ENCODE measurements at places on chromosomes 11 and 22.

GRCh38 chr22:32951807-32952153, 106.4 kb downstream of the SYN3 start:
- DNase-seq = no peak

DNA sequence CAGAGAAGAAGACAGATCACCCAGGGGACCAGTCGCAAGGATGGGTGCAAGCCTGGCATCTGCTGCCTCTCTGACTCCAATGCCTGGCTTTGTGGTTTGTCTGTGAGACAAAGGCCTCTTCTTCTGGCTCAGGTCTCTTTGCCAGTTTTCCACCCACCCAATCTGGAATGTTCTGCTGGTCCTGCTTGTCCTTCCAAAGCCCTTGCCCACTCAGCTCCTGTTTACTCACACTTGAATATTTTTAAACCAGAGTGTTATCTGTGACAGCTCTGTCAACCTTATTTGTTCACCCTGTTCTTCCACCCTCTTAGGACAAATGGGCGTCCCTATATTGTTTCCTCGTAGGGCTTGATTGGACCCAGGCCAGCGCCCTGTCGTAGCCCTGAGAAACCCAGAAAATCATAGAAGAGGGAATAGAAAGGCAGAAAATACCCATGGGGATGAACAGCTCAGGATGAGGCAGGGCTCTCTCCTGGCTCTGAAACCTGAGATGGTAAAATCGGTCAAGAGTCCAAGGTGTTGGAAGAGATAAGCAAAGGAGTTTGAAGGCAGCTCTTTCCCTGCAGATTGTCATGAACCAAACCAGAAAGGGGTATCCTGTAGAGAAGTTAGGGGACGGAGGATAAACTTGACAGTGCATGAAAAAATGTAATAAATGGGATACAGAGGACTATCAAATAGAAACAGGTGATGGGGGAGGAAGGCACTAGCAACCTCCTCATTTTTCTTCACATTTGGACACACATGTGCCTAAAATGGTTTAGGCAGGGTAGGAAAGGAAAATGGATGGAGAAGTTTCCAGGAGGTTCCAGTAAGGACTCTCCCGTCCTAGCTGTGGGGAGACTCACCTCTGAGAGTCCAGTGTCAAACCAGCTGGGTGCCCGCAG, 651 bp downstream of the CRYAB start:
- DNase-seq = no peak

- peak; percentile 62 for DNase-seq
Observed at GRCh38 chr11:9664276-9665171, 647 bp downstream of the SWAP70 start.

- DNase-seq = no peak
Observed at GRCh38 chr11:12547953-12548650, 126.1 kb upstream of the TEAD1 start.

DNA sequence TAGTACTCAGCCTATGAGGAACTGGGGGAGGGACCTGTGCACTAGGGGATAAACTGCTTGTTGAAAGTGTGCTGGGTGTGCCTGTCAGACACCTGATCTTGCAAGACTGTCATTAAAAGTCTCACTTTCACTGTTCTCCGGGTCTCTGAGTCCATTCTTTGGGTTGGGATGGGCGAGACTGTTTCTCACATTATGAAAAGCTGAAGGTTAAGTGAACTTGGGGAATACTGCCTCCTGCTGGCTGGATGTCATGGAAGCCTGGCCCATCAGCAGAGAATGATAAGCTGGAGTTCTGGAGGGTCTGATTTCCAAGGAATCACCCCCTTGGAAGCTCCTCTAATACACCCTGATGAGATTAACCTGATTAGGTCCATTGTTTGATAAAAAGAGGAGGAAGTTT, 9.0 kb upstream of the VPREB1 start:
- no peak for DNase-seq

- DNase-seq = no peak
Observed at GRCh38 chr22:39223091-39223710, 21.6 kb downstream of the PDGFB start.

DNA sequence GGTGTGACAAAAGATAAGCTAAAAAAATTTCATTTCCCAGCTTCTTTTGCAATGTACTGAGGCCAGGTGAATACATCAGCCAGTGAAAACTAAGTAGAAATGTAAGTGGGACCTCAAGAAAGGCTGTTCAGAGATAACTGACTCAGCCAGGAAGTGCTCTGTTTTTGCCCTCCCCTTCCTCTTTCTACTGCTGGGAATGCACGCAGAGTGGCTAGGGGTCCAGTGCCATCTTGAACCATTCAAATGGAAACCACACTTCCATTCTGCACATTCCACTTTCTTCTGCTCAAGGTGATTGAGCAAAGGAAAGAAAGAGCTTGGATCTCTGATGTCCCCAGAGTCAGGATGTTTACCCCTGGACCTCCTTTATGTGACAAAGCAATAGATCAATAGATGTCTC, 27.8 kb upstream of the LMO2 start:
- no peak for DNase-seq

- DNase-seq = no peak
Observed at GRCh38 chr22:48424201-48424627, 1403.5 kb downstream of the BRD1 start.
